ENCODE measurements at places on chromosomes 7 and 10.

- DNase-seq = no peak
Measured at GRCh38 chr7:121107923-121108498, 119.5 kb downstream of the CPED1 start.

DNA sequence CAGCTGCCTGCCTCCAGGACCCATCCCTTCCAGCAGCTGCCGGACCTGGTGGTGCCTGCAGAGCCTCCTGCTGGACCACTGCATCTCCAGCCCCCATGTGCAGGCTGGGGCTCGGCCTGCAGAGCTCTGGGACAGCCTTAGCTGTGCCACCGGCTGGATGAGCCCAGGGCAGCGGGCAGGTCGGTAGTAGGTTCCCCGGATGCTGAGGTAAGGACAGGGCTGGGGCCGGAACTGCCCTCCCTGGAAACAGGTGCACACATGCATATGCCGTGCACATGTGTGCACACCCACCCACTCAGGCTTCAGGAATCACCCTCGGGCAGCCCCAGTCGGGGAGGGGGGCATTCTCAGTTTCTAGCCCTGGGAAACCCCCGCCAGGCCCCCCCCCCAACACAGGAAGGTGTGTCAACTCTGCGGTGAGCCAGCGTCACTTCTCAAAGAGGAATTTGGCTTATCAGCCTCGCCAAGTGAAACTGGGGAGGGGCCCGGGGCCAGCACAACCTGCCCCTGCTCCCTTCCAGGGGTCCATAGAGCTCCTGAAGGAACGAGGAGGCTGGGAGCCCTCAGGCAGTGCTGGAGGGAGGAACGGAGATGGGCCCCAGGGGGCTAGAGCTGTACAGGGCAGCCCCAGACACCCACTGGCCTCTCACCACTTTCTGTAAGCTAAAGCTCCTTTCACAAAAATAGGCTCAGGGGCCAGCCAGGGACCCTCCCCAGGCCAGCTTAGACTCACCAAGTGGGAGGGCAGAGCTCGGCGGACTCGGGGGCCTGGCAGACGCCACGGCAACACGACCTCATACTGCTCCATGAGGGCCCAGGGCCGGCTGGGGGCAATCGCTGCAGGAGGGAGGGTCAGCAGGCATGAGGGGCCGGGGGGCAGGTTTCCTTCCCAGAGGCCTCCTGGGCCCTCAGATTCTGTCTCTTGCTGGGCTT lies 1.7 kb downstream of the ADAM8 start:
- DNase-seq = peak; percentile 90

DNA sequence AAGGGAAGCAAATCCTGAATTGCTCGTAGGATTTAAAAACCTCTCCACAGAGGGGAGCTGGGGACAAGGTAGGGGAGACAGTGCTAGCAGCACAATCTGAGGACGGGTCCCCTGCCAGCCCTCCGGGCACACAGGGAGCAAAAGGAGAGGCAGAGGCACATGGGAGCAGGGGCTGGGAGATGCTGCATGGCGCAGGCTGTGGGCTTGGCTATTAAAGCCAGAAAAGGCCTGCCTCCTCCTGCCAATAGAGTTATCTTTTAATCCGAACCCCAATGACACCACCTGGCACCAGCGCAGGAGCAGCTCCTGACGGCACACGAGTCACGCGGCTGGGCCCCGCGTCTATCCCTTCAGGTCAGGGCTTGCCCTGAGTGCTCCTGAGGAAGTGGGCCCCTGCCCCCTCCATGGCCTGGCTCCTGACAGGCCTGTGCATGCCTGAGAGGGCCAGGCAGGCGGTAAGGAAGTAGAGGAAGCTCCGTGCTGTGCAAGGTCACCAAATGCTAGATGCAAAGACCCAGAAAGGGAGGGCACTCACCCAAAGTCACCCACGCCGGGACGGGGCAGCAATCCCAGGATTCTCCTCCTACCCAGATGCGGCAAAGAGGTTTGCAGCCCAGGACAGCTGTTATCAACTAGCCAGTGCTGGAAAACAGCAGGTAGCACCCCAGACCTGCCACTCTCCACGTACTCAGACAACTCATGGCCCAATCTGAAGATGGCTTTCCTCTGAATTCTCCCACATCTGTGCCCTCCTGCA lies 28.1 kb downstream of the DLG5 start:
- no peak for DNase-seq

GRCh38 chr10:49136525-49136924 lies 2.7 kb upstream of the FAM170B start:
- DNase-seq = no peak

DNA sequence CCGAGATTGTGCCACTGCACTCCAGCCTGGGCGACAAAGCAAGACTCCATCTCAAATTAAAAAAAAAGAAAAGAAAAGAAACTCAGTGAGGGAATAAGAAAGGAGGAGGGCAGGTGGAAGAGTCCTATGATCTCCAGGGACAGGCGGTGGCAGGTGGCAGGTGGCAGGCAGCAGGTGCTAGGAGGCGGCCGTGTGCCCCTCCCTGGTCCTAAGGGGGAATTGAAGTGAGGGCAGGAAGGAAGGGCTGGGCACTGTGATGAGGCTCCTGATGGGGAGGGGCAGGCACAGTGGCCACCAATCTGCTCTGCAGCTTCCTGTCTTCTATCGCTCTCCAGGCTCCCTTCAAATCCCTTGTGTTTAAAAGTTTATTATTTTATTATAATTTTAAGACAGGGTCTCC lies 41.2 kb upstream of the UBE3C start:
- DNase-seq = no peak

- peak; percentile 51 for DNase-seq
Measured at GRCh38 chr10:4656576-4657194, 169.3 kb upstream of the AKR1E2 start.

DNA sequence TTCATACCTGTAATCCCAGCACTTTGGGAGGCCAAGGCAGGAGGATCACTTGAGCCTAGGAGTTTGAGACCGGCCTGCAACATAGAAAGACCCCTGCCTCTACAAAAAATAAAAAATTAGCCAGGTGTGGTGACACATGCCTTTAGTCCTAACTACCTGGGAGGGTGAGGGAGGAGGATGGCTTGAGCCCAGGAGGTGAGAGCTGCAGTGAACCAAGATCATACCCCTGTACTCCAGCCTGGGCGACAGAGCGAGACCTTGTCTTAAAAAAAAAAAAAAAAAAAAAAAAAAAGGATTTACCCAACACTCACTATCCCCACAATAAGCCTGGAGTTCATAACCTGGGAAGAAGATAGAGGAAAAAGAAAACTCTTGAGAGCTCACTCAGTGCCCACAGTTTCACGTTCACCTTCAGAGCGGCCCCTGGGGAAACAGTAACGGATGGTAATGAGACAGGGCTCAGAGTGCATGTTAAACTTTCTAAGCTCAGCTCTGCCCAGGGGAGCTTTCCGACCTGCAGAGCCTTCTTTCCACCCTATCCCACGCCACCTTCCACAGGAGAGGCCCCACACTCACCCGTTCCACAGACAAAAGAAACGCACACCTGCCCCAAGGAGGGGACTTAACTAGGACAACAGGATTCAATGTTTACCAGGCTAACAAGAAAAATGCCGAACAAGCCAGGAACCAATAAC lies 259.8 kb upstream of the KLF14 start:
- DNase-seq = no peak

- no peak for DNase-seq
Measured at GRCh38 chr10:35739998-35740397, 97.9 kb upstream of the FZD8 start.

DNA sequence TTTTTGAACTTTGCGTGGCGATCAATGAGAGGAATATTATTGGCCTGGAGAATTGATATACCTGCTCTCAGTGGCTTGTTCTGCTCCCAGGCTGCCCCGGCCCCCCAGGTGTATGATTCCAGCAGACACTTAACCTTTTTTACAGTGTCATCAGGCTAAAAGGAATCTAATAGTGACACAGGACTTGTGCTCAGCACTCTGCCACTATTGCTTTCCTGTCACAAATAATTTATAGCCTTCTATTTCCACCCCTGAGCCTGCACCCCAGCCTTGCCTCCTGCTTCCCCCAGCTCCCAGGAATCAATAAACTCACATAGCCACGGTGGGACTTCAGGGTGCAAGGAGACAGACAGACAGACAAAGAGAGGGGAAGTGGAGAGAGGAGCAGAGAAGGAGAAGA lies 28.3 kb downstream of the PAX2 start:
- DNase-seq = no peak

- no peak for DNase-seq
Measured at GRCh38 chr7:2993868-2994267, 49.8 kb downstream of the CARD11 start.

GRCh38 chr10:77478247-77478961 lies 159.2 kb downstream of the KCNMA1 start:
- no peak for DNase-seq

DNA sequence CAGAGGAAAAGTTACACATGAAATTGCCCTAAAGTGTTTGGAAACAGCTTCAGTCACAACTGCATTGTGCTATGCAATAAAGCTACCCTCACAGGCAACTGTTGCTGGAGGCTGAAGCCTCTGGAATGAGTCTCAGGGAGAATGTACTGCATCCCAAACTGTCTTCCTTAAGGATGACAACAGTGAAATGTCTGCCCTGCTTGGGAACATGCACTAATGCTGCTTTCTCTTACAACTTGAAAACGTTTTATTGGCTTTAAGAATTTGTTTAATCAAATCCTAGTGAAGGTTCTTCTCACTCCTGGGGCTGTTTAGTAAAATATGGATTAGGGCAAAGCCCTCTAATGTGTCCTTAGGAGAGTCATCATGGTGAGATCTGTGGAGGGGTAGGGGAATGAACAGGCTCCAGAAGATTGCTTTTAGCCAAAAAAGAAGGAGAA lies 215.4 kb downstream of the TWIST1 start:
- no peak for DNase-seq

DNA sequence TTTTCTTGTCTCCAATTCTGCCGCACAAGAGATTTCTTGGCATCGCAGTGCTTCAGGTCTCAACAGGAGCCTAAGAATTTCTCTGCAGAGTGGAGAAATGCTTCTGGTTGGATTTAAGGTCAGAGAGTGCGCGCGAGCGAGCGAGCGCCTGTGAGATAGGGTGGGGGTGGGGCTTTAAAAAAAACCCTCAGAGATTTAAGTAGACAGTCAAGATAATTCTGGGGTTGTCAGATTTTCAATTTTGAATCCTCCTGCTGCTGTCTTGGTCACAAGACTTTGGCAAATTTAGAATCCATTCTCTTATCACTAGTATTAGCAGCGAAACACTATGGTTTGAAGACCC lies 49.7 kb downstream of the CPEB3 start:
- DNase-seq = no peak

GRCh38 chr10:71562181-71562580 lies 157.4 kb downstream of the C10orf105 start:
- no peak for DNase-seq

DNA sequence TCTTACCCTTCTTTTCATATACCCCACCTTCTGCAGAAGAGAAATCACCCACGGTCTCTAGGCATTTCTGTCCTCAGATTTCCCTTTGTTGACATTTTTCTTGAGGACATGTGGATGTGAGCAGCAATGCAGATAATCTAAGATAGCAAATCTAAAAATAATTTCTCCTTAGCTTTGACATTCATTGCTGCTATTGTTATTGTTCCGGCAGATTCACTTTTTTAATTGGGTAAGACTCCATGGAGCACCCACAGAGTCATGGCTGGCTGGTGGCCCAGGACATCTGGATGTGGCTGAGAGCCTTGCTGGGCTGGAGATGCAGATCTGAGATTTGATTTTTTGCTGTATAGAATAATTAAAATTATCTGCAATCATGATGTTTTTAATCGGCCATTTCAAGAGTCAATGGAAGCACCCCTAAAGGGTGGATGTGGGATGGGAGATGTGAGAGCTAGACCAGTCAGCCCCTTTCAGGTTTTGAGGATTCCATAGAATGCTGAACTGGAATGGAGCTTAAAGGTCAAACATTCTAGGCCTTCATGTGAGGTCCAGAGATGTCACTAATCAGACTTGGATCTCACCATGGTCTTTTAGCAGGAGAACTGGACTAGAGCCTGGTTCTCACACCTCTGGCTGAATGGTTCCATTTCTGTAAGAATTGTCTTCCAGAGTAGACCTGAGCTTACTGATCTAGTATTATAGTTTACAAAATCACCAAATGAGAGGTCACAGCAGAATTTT lies 37.5 kb downstream of the TAS2R41 start:
- no peak for DNase-seq

DNA sequence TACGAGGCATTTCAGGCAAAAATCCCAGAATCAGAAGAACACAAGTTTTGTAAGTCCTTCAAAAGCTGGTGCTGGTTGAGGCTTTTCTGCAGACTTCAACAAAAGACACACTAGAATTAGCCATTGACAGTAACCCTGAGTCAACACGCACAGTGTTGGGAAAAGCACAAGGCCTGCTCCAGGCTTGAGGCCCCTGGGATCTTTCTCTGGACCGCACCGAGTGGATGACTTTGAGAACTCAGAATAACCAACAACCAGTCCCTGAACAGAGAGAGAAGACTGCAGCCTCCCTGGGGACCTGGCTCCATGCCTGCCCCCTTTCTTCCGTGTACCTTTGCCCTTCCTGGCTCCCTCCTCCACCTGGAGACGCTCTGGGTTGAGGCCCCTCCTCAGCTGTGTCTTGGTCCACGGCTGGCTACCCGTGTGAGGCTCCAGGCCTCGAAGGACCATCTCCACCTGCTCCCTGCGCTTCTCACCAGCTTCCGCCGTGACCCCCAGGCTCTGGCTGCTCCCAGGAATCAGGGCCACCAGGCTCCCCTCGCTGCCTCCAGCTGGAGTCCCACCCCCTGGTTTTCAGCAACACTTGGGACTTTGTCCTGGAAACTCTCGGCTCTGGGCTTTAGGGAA lies 28.4 kb downstream of the DIP2C start:
- DNase-seq = peak; percentile 14

DNA sequence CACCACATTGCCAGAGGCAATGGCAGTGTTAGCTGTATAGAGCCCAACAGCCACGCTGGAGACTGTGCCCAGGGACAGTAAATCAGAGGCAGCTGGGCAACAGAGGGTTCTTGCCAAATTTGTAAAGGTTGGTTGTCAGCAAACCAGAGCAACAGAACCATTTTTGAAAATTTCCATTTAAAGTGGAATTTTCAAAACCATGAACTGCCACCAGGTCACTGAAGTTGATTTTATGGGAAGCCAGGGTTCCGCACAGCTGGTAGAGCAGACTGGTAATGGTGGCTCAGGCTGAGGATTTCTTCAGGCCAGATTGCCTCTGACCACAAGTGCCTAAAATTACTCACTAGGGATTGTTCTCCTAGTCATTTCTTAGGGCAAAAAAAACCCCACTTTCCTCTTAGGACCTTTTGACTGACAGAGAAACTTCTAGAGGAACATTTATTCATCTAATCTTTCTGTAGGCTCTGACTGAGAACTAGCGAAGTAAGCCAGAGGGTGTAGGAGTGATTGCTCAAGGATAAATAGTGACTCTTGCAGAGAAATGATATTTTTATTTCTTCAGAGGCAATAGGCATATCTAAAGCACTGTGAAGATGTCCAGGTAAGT lies 342.4 kb downstream of the BBS9 start:
- no peak for DNase-seq

GRCh38 chr10:102435529-102436233 lies 3.3 kb upstream of the CUEDC2 start:
- DNase-seq = peak; percentile 68

DNA sequence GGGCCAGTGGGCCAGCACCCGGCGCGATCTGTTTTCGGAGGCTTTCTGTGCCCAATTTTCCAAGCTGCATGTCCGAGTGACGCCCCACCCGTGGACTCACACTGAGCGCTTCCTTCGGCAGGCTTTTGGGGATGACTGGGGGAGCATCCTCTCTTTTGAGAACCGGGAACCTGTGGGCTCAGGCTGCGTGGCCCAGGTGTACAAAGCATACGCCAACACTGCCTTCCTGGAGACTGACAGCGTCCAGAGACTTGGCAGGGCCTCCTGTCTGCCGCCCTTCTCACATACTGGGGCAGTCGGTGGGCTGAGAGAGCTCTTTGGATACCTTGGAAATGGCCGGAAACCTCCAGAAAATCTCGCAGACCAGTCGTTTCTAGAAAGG lies 1.0 kb downstream of the ADCK2 start:
- DNase-seq = no peak
